ENCODE measurements at places on chromosomes 13 and 19.

DNA sequence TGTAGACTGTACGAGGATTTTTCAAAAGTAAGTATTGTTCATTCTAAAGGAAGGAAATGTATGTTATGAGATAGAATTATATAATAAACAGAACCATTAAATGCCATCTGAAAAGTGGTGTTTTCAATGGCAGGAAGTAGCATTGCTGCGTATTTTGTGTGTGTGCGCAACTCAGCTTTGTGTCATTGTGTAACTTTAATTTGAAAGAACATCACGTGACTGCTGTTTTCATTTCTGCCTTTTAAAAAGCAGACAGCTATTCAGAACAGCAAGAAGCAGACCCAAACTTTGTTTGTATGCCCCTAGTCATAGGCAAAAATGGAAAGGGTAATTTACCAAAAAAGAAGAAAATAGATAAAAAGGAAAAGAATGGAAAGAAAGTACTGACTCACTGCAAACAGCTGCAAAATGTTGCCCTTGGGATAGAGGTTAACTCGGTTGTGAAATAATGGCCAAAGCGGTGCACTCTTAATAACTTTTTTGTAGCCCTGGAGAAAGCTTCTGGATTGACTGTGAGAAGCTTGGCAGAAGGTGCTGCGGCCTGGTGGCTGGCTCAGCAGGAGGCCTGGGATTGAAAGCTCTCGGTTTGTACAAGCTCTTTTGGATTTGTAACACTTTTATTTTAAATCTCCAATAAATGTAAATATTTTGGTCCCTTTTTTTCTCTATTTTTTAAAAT lies 97.3 kb downstream of the GGACT start:
- no peak for DNase-seq

- DNase-seq: no peak
Observed at GRCh38 chr19:29501816-29502580, 23.8 kb upstream of the VSTM2B start.

GRCh38 chr13:94556621-94557020 lies 39.3 kb downstream of the TGDS start:
- DNase-seq: no peak

DNA sequence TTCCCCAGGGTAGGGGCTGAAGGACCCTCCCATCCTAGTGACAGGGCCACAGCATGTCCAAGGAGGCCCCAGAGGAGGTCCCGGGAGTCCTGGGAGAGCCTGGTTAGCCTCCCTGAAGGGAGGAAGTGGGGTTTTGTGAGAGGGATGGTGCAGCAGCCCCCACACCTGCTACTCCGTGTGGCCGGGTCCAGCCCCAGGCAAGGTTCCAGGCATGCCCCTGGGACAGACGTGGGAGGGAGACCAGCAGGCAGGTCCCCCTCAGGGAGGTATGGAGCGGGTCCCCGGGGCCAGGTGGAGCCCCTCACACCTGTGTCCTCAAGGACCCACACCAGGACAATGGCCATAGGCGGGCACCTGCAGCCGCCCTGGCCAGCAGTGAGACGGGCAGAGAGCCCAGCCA lies 1.9 kb upstream of the F7 start:
- DNase-seq: no peak

- DNase-seq: no peak
Observed at GRCh38 chr19:51508059-51508733, 6.6 kb upstream of the SIGLEC12 start.

- no peak for DNase-seq
Observed at GRCh38 chr13:50700664-50701305, 142.7 kb downstream of the DLEU7 start.

DNA sequence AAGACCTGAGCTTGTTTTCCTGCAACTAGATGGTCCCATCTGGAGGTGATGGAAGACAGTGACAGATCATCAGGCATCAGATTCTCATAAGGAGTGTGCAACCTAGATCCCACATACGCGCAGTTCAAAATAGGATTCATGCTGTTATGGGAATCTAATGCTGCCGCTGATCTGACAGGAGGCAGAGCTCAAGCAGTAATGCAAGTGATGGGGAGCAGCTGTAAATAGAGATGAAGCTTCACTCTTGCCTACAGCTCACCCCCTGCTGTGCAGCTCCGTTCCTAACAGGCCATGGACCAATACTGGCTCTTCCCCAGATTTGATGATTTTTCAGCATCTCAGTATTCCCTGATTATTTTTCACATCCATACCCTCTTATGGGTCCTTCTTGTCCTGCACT lies 208.4 kb upstream of the RXFP2 start:
- DNase-seq: no peak

- no peak for DNase-seq
Observed at GRCh38 chr13:84567848-84568247, 685.6 kb upstream of the SLITRK1 start.

DNA sequence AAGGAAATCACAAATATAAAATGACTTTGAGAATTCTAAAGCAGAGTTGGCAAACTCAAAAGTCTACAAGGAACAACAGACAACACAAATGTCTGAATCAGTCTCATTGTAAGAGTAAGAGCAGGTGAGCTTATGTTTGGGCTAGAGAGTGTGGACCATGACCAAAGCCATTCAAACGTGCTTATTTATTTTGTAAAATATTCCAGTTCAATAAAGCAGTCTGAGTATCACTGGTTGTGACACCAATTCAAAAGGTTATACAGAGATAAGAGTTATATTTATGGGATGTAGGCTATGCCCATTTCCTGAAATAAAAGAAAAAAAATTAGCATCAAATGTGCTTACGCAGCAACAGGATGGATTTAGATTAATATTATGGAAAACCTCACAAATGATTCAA lies 251.6 kb downstream of the KLF5 start:
- no peak for DNase-seq

GRCh38 chr13:43377973-43378372 lies 354.6 kb downstream of the DNAJC15 start:
- no peak for DNase-seq

DNA sequence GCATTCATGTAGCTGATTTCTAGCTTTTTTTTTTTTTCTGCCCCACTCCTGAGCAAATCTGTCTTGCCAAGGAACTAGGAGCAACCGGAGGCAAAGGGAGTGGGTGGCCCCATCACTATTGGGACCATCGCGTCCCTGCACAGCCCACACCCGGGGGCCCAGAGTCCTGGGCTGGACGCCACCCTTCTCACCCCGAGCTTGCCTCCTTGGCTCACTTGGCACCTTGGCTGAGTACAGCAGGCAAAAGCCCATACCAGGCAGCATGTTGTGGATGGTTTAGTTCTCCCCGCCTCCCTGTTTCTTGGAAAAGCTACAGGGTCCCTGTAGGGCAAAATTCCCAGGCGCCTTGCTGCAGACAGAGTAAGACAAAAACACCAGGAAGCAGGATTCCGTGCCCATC lies 13.7 kb downstream of the SMIM24 start:
- DNase-seq: no peak

DNA sequence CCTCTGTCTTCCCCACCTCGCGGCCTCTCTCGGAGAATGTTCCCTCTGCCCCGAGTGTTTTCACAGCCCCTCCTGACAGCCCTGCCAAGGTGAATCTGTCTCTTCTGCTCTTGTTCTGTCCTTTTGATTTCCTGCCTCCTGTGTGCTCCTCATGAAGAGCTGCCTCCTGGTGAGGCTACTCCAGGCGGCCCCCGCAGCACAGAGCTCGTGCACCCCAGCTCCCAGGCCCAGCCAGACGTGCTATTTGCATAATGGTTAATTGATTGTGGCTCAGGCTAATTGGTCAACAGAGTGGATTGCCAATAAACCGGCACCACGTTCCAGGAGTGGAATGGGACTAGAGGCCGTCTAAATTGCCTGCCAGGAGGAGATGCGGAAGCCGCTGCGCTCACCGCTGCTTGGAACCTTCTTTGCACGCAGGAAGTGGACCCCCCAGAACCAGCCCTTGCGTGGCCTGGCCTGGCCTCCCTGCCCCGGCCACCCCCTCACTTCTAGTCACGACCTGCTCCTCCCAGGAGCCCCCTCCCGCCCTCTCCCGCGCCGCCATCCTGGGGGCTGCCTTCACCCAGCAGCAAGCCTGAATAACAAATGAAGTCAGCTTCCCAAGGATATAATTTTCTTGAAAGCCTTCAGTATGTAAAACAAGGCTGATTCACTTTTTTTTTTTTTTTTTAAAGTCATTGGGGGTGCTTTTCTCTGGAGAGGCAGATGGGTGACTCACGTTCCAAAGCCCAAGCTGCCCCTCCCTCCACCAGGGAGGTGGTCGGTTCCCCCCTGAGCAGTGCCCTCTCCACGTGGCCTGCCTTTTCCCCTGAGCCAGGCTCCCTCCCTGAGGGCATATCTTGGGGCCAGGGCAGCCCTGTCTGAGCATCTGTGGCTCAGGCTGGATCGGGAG lies 144.0 kb downstream of the KDM4B start:
- DNase-seq: no peak

- DNase-seq: no peak
Observed at GRCh38 chr13:100513987-100514670, 74.5 kb downstream of the GGACT start.

DNA sequence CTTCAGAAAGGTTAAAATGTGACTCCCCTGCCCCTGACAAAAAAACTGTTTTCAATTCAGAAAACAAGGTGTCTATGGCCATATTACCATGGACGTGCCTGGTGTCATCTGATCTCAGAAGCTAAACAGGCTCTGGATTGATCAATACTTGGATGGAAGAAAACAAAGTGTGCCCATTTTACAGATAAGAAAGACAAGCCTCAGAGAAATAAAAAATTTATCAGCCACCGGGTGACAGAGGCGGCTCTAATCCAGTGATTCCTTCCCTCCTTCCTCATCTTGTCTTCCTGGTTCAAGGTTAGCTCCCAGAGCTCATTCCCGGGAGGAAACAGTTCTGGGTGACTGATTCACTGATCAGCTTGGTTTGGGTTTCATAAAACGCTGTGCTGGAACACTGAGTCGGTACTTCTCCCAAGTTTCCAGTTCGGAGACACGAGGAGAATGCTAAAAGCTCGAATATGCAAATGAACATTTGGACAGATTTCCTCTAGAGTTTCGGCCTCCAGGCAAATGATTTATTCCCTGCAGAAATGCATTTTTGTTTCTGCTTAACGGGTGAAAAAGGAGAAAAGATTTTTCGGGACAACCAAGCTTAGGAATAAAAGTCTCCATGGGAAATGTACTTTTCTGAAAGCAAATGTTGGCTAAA lies 211.2 kb downstream of the UQCRFS1 start:
- DNase-seq: no peak

- peak; percentile 53 for DNase-seq
Observed at GRCh38 chr19:3324405-3324856, 42.0 kb upstream of the NFIC start.

- no peak for DNase-seq
Observed at GRCh38 chr13:110772091-110772984, 58.8 kb downstream of the ING1 start.

GRCh38 chr13:70484931-70485330 lies 376.7 kb upstream of the KLHL1 start:
- no peak for DNase-seq

GRCh38 chr13:23817830-23818229 lies 71.4 kb downstream of the MIPEP start:
- no peak for DNase-seq

DNA sequence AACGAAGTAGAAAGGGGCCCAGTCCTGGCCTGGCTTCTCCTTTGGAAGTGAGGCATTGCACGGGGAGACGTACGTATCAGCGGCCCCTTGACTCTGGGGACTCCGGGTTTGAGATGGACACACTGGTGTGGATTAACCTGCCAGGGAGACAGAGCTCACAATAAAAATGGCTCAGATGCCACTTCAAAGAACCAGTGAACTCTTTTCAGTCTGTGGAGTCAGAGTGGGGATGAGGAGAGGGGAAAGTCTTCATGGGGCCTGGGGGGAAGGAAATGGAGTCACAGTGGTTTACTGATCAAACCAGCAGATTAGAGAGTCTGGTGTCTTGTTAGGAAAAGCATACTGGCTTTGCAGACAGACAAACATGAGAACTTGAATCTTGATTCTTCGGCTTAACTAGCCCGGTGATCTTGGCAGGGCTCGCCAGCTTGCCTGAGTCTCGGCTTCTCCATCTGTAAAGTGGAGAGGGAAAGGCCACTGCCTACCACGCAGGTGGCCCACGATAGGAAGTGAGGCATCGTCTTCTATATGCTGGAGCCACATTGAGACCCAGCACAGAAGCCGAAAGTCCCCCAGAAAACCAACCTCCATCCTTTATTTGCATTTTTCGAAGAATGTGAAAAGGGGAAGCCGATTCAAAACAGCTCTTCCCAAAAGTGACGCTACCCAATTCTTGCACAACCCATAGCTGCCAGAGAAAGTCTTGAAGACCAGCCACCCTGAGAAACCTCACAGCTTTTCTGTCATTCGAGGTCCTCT lies at the start of gene FFAR1:
Gene FFAR1, plus strand, starts transcription at position 732 of the 759 bp plus-strand sequence. CDS start 3,650 bp downstream, outside the sequence.
- DNase-seq: no peak

- no peak for DNase-seq
Observed at GRCh38 chr13:30847650-30848307, 58.3 kb upstream of the MEDAG start.

GRCh38 chr19:14006766-14007562 lies 844 bp upstream of the RFX1 start:
- DNase-seq: no peak

DNA sequence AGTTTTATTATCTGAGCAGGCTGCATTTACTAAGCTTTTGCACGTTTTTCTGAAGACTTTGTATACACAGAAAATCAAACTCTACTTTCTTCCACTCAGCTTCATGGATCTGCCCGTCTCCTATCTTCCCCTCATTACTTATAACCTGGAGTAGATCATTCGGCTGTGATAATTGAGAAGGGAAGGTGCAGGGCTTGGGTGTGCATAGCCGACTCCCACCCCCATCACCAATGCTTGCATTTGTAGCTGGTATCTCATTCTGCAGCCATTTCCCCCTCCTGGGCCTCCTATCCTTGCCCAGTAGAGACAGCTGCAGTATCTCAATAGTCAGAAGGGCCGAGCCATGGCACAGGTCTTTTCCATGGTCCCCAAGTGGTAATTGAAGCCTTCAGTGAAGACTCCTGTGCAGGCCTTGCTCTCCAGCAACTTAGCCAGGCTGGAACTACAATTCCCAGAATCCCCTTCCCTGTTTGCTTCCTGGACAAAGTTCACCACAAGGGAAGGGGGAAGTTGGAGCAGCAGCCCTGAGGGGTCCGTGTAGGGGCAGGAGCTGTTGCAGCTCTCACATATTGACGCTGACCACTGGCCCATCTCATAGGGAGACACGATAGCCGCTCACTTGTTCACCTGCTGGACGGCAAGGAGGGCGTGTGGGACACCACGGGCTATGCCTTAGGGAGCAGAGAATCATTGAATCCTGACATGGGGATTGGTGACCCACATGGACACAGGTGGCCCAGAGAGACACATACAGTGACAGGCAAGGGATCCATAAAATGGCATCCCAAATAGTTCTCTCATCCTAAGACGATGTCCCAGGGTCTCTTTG lies 2.1 kb upstream of the SIGLEC8 start:
- no peak for DNase-seq

DNA sequence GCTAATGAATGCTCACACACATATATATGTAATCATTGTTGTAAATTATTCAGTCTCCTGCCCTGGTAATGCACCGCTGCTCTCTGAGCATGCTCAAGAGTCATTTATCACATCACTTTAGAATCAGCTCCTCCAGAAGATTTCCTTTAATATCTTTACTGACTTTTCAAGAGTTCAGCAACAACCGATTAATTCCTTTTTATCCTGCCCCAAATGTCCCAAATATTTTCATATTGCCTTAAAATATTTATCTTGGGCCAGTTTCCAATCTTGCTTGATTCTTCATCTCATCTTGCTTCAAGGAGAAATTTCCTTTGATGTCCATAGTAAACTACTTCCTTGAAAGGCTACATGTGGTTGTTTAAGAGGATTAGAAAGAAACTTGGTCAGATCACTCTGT lies 132.5 kb downstream of the NHLRC3 start:
- DNase-seq: no peak

GRCh38 chr13:105979131-105980011 lies 556.1 kb downstream of the EFNB2 start:
- no peak for DNase-seq

GRCh38 chr13:26971990-26972887 lies 199.4 kb downstream of the USP12 start:
- DNase-seq: no peak

GRCh38 chr13:32017474-32017873 lies 14.1 kb upstream of the FRY start:
- no peak for DNase-seq
